HepG2 (cell line): ENCODE measurements at places on chromosomes 3 and 15. TPM values are rescaled to one million over a fixed set of nuclear protein-coding genes. Genes with fewer than 3 reads are reported as not detected.

- no peak for DNase-seq
These were observed 80.0 kb upstream of the RORA start for GRCh38 chr15:61309031-61309511.

The CFAP92 gene
- polyA plus RNA-seq: 0.18 and 0.20 TPM in 2 replicates

DNA sequence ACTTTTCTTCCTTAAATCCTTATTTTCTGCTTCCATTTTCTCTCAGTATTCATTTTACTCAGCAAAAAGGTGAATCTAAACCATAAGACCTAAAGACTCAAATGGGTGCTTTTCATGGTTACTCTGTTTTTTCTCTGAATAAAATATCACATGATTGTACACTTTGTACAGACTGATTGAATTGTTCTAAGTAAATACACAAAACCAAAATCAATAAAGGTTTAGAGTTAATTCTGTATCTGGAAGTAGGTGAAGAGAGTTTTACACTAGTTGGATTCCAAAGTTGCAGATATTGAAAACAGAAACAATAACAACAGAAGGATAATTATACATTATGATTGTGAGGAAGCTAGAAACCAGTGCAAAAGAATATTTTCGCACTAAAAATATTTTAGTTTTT lies 546.2 kb downstream of the TUSC7 start:
- DNase-seq: no peak

DNA sequence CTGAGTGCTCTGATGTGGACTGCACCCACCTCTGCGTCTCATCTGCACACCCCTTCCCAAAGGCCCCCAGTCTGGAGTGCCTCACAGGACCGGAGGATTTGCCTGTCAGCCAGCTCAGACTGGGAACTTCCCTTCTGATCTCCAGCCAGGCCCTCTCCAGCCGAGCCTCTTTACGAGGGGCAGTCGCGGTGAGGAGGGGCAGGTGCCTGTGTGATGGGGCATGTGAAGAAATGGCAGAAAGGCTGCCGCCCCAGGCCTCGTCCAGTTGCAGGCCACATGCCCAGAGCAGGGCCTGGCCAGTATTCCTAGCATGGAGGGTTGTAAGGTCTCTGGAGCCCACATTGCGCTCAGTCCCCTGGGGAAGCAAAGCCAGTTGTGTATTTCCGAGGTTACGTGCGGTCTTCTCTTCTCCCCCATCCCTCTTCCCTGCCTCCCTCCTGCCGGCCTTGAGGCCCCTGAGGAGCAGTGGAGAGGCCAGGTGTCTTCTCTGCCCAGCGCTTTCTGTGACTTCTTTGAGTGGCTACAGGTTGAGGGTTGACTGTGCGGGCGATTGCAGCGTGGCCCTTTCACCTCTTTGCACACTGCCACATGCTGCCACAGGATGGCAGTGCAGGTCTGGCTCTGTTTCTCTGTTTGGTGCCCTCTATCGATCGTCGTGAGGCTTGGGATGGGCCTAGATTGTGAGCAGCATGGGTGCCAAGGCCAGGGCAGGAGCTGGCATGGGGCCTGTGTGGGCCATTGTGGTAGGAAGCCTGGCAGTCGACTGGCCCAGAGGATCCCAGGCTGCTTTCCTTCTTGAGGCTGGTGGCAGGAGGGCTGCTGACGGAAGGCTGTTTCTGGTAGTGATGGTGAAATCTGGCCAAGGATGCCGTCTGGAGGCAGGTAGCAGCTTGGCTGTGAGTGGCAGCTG lies 5.3 kb downstream of the CLK3 start:
- peak; percentile 79 for DNase-seq

The ASB14 gene
- not detected in 2 replicates for polyA plus RNA-seq

GRCh38 chr3:73813692-73814292 lies 189.1 kb upstream of the PDZRN3 start:
- no peak for DNase-seq

The ISL2 gene
- 4.3 and 6.3 TPM in 2 replicates for polyA plus RNA-seq

- DNase-seq: no peak
These were observed 45.7 kb upstream of the RAB6B start for GRCh38 chr3:133941415-133941821.

DNA sequence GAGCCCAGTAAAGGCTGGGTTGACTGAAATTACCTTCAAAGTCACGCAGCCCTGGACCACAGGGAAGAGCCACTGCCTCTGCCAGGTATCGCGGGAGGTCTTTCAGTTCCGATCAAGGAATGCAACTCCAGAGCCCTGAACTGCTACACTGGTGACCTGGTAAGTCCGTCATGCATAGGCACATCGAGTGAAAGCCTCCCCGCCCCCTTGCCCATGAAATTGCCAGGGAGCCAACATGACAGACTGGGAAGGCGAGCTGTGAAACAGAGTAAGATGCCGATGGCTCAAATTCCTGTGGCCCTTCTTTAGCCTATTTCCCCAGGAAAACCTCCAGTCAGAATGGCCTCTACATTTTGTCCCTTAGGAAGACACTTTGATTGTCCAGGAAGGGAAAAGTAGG lies 2.3 kb upstream of the GP5 start:
- no peak for DNase-seq

The NKIRAS1 gene
- polyA plus RNA-seq: 4.3 and 4.5 TPM in 2 replicates

DNA sequence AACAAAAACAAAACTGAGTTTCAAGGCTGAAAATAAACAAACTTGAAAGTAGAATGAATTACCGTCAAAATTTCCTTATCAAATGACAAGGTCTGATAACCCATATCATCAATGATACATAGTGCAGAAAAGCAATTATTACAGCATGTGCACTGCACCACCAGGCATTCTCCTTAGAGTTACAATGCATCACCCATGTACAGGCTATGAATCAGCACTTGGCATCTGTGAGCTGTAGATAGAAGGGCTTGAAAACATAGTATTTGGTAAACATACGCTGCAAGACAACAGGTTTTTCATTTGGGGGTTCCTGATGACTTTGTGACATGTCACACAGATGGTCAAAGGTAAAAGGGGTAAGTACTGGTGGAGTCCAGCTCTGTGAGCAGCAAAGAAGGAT lies 265.1 kb downstream of the CTNNB1 start:
- DNase-seq: no peak

GRCh38 chr3:33956206-33956605 lies 157.8 kb downstream of the PDCD6IP start:
- DNase-seq: no peak

DNA sequence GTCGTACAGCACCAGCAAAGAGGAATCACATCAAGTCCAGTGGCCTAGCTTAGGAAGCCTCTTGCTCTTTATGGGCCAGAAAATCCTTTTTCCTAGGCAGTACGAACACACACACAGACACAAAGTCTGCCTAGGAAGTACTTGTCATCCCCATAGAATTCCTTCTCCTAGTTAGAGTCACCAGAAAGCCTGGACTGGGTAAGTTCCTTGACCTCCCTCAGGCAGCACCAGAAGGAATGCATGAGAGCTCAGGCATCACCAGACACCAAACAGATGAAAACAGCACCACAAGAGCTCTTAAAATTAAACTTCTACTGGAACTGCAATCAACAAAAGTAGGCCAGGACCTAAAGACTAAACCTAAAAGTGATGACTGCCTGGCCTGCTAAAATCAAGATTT lies 192.9 kb upstream of the CCDC54 start:
- no peak for DNase-seq

GRCh38 chr3:4751502-4752101 lies 227.6 kb upstream of the BHLHE40 start:
- peak; percentile 25 for DNase-seq

The AP3B2 gene
- not detected in 2 replicates for polyA plus RNA-seq

The TIMP4 gene
- 0.05 TPM in 1 of 2 replicates, not detected in the other for polyA plus RNA-seq

DNA sequence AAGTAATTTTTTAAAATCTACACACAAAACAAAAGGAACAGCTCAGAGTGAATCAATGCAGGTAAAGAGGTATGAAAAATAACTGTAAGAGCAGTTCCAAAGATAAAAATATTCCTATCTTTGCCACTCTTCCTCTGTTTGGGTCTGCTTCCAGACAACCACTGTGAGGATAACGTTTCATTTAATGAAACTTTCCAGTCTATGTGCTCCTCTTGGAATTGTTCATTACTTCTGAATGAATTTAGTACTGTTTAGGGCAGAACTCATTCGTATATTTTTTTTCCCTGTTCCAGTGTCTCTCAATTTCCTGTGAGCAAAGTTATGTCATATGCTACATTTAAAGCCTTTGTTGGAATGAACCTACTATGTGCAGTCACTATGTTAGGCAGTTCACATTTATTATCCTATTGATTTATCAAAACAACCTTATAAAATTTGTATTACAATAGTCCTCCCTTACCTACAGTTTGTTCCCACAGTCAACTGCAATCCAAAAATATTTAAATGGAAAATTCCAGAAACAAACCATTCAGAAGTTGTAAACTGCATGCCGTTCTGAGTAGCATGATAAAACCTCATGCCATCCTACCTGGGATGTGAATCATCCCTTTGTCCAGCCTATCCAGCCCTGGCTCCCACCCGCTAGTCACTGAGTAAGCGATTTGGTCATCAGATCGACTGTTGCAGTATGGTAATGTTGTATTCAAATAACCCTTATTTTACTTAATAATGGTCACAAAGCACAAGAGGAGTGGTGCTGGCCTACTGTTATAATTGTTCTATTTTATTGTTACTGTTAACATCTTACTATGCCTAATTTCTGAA lies 98.1 kb downstream of the TMCC1 start:
- DNase-seq: no peak

The C15orf62 gene
- polyA plus RNA-seq: 1.0 and 1.1 TPM in 2 replicates

The BNC1 gene
- not detected in 2 replicates for polyA plus RNA-seq

- no peak for DNase-seq
These were observed 623.0 kb downstream of the NTRK3 start for GRCh38 chr15:87633525-87633924.

DNA sequence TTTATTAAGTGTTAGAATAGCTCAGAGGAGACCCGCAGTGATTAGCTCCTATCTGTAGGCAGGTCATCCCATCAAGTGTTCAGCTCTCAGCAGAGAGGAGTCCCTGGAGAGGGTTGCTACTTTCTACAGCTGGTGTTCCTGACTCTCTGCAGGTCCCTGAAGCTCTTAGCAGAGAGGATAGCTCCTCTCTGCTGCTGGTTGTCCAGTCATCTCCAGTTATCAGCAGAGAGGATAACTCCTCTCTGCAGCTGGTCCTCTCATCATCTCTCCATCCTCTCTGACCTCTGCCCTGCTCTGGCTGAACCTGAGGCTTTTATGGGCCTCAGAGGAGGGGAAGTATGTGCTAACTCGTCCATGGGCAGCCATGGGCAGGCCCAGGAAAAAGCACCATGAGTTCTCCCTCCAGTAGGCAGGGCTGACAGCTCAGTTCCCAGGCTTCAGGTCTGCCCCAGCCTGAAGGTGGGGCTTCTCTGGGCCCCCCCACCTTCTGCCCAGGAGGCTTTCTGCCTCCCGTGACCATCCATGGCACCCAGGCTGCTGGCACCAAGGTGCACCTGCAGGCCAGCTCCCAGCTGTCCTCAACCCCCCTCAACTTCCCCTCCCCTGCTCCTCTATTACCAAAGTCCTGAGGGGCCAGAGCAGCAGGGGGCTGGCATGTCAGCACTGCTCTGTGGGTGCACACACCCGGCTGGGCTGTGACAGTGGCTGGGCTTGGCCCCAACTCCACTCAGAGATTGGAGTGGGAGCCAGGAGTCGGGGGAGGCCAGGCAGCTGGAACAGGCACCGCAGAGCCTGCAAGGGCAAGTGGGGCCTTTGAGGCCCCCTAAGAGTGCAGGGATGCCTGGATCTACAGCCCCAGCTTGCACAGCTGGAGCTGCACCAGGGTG lies 98.9 kb upstream of the FRMD4B start:
- no peak for DNase-seq
